ENCODE measurements at places on chromosomes 7 and 10.

- no peak for DNase-seq
Measured at GRCh38 chr10:29403208-29403607, 114.3 kb downstream of the LYZL1 start.

GRCh38 chr7:140506788-140507464 is 27.6 kb upstream of the MKRN1 start:
- DNase-seq: peak; percentile 73

DNA sequence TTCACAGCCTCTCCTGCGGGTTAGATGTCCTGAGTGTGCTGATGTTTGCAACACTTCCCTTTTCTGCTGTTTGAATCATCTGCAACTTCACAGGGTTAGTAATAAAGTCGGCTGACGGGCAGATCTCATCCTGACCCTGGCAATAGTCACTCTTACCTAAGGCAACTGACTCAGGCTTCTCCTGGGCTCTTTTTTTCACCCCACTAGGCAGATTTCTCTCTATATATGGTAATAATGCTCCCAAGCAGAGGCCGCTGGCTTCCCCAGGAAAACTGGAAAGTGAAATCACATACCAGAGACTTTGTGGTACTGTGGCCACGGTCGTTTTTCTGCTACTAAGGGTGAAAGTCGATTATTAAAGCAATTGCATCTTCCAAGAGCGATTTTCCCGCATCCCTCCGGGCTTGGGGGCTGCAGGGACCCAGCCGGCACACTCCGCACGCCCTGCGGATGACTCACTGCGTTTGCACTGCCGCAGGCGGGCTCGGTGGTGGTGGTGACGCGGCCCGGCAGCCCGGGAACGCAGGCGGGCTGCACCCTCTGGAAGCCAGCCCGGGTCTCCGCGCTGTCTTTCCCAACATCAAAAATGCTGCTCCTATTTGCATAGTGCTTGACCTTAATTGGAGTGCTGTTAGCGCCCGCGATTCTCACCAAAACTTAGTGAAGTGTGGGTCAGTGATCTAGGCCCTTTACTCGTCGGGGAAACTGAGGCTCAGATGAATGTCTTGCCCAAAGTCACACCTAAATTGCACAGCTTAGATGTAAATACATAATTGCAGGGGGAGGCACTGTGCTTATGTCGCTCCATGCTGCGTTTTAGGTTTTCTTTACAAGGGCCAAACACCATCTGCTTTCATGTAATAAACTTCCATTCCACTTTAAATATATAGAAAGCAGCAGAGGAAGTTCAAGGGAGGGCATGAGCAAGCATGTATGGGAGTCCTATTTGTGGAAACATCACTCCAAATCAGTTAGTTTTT is 47.6 kb upstream of the ITGB1 start:
- DNase-seq: peak; percentile 96

GRCh38 chr10:60732807-60733516 is 45.3 kb upstream of the CDK1 start:
- DNase-seq: peak; percentile 75

GRCh38 chr7:25854608-25855497 is 297.1 kb upstream of the NFE2L3 start:
- peak; percentile 98 for DNase-seq

DNA sequence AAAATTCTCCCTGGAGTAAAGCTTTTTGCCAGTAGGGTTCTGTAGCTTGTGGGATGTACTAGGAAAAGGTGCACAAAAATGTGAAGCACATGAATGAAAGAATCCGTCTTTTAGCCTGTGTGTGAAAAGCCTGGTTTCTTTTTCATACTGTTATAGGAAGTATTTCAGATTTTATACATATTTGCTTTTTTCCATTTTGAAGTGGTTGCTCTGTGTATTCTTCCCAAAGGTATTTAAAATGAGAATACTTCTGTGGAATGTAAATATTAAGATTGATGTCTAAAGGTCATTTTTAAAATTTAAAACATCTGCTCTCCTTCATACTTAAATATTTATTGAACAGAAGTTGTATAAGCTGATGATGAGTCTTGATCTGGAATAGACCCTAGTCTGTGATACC is 96.8 kb downstream of the CDK14 start:
- no peak for DNase-seq
